Central memory CD4-positive, alpha-beta T cell (primary cell): ENCODE measurements at places on chromosomes 7 and 10.

DNA sequence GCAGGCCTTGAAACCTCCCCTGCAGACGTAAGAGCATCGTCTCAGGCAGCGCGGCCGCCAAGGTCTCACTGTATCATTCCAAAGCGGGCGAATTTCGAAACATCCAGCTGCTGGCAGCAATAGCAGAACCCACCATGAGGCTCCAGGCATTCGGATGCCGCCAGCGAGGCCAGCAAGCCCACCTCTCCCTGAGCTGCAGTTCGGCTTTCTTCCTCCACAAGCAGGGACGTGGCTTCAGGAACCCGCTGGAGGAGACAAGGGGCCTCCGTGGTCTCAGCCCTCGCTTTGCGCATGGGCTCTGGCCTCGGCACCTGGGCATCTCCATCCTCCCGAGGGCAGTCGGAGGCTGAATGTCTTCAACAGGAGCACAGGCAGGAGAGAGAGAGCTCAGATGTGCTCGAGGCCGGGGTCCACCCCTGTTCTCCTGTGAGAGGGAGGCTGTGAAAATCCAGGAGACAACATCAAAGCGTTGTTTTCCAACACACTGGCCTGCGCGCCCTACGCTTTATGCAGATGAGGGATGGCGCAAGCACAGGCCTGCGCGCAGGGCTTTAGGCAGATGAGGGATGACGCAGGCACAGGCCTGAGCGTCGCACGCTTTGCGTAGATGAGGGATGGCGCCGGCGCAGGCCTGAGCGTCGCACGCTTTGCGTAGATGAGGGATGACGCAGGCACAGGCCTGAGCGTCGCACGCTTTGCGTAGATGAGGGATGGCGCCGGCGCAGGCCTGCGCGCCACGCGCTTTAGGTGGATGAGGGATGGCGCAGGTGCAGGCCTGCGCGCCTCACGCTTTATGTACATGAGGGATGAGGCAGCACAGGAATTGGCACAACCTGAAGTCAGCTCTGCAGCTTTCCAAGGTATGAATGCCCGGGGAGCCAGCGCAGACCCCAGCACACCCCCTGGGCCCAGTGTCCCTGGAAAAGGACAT is 103.2 kb downstream of the WDR37 start:
- no peak for DNase-seq

DNA sequence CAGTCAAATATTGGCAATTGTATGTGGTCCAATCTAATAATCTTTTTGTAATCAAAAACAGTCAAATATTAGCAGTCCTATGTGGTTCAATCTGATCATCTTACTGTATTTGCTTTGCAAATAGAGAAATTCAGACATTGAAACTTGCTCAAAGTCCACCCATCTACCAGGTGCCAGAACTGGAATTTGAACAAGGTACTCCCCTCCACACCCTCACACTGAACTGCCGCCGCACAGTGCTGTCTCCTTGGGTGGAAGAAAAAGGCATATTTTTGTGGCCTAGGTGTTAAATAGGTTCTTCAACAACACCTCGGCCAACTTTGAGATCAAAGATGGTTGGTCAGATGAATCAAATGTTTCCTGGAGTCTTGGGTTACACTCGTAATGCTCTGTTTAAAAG is 544.2 kb upstream of the GALNT17 start:
- DNase-seq = no peak

GRCh38 chr10:6916601-6917000 is 336.5 kb upstream of the PRKCQ start:
- DNase-seq = no peak

GRCh38 chr10:24790599-24790998 is 66.9 kb upstream of the ARHGAP21 start:
- DNase-seq = no peak

DNA sequence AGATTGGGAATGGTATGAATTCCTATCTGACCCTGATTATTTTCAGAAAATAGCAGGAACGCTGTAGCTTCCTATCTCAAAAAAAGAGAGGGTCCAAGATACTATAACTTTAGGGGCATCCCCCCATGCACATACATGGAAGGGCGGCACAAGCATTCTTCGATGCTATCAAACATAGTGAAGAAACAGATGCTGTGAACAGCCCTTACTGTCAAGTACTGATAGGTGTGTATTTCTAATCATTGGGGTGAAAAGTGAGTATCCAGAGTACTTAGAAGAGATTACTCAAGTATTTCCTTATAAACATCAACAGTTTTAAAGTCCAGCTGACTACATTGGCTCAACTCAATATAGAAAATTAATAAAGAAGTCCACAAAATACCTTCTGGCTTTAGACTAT is 17.0 kb upstream of the NUP42 start:
- DNase-seq = no peak

GRCh38 chr10:58400609-58401008 is 15.4 kb downstream of the TFAM start:
- DNase-seq = no peak

- DNase-seq = no peak
These were observed 116.6 kb upstream of the CDK1 start for GRCh38 chr10:60661637-60662036.

- no peak for DNase-seq
These were observed 58.9 kb upstream of the ADO start for GRCh38 chr10:62745581-62745980.

- no peak for DNase-seq
These were observed 63.5 kb downstream of the UBE2H start for GRCh38 chr7:129889133-129889844.

- no peak for DNase-seq
These were observed 21.5 kb downstream of the CTAGE6 start for GRCh38 chr7:143735962-143736361.

- DNase-seq = no peak
These were observed 98.1 kb upstream of the NAMPT start for GRCh38 chr7:106382929-106383328.

DNA sequence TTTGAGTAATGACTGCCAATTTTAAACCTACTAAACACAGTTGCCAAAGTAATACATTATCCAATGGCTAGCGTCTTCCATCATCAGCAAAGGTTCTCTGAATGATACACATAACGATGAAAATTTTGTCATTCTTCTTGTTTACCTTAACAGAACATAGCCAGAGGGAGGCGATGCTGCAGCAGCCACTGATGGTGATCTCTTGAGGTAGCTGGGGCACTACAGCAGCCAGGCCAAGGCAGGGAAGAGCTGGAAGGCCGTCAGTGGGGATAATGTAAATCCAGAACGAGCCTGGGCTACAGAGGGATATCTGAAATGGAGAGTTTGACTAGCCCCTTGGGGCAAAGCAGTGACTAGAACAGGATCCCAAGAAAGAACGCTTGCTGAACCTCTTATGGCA is 38.8 kb downstream of the PRPS1L1 start:
- DNase-seq = no peak

- DNase-seq = no peak
These were observed 52.6 kb upstream of the ST8SIA6 start for GRCh38 chr10:17506856-17507471.

DNA sequence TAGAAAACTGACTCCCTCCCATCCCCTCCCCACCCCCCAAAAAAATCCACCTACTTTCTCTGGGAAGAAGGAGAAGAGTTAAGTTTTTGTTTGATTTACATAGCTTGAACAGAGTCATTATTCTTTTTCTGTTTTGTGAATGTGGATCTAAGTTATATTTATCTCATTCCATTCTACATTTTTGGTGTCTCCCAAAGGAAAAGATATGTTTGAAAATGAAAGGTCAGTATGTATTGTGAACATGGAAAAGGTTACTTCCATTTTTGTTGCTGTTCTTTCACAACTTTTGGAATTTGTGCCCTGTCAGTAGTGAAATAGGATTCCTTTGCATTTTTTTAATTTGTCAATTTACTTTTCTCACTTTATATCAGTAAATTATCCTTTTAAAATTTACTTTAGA is 547.9 kb downstream of the SUGCT start:
- DNase-seq = no peak

- DNase-seq = peak; percentile 83
These were observed 1.2 kb upstream of the PFKFB3 start for GRCh38 chr10:6201516-6201975.

DNA sequence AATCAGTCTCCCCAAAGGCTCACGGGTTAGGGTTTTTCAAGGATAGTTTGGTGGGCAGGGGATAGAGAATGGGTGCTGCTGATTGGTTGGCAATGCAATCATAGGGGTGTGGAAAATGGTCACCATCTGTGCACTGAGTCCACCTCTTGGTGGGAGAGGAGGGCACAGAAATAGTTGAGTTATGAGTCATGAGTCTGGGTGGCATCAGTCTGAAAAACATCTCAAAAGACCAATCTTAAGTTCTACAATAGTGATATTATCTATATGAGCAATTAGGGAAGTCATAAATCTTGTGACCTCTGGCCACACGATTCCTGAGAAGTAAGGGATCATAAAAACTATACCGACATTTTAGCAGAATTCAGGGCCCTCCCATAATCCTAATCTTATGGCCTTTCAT is 62.7 kb downstream of the LGI1 start:
- no peak for DNase-seq

DNA sequence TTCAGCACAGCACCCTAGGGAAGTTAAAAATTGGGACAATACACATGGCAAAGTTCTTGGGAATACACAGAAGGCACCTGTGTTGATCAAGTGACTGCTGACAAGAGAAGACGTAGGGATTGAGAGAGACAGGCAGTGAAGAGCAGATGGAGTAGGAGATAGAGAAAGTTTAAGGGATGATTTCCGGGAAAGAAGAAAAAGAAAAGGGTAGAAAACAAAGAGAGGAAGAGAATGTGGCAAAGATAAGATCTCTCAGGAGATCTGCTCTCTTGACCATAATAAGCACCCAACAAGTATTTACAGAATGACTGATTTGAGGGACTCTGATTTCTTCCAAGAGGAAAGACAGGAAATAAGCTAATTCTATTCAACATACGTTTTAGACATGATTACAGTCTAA is 15.1 kb upstream of the RALA start:
- DNase-seq = no peak

DNA sequence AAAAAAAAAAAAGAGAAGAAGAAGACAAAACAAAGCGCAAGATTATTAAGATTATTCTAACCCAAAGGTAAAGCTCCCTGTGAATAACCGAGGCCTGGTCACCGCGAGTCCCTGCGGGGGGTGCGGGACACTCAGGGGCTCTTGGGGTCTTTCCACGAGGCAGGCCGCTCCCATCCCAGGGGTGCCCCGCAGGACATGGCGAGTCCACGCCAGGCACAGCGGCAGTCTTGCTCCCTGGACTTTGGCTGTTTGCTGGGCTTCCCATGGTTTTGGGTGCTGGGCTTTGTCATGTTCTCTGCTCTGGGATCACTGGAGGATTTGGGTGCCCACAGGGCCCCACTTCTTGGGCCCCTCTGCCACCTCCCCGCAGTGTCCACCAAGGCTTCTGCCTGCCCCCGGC is 137.4 kb upstream of the TCERG1L start:
- no peak for DNase-seq

GRCh38 chr7:44193011-44193802 is 4.0 kb upstream of the GCK start:
- DNase-seq = no peak

DNA sequence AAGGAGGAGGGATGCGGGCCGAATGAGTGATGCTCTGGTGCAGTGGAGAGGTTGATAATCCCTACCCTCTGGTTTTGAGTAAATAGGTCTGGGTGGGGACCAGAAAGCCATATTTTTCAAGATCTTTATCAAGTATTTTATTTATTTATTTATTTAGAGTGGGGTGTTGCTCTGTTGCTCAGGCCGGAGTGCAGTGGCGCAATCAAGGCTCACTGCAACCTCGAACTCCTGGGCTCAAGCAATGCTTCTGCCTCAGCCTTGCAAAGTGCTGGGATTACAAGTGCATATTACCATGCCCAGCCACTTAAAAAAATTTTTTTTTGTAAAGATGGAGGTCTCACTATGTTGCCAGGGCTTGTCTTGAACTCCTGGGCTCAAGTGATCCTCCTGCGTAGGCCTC is 21.6 kb downstream of the SVIL start:
- DNase-seq = no peak

GRCh38 chr7:107659666-107660065 is 962 bp upstream of the SLC26A4 start:
- DNase-seq = peak; percentile 3

- DNase-seq = no peak
These were observed 395.1 kb upstream of the ANKRD30A start for GRCh38 chr10:36730316-36730715.

DNA sequence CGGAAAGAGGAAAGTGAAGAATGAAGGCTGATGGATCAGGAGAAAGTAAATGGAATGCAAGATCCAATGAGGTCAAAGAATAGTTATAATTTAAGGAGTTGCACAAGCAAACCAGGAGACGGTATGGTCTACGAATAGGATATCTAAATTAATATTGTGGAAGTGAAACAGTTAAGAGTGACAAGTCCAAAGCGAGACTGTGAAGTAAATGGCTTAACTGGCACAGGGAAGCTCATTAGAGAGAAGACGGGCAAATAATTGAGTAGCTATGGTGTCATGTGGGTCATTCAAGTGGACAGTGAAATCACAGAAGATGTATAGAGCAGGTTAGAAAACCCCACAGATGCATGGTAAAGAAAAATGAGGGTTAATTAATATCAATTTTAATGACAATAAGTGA is 3.2 kb downstream of the CYP51A1 start:
- no peak for DNase-seq

GRCh38 chr10:71756311-71757191 is 16.8 kb downstream of the VSIR start:
- DNase-seq = peak; percentile 73

GRCh38 chr10:46227571-46227935 is 59.2 kb upstream of the ANTXRL start:
- no peak for DNase-seq

- DNase-seq = no peak
These were observed 98.5 kb downstream of the ST7 start for GRCh38 chr7:117051808-117052207.

DNA sequence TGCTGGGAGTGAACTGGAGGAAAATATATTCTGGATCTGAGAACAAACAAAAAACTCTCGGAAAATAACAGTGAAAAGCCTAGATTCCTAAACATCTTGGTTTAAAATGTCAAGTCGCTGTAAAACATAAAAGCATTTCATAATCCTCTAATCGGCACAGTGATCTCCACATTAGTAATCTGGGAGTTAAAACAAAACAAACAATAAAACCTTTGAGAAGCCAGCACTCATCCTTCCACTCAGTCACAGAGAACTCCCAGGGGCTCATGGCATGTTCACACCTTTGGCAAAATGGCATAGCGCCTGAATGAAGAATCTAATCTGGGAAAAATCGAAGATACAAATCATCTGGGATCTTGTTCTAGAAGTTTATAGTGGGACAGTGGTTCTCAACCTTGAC is 24.1 kb upstream of the HPS1 start:
- DNase-seq = no peak

- no peak for DNase-seq
These were observed 114.1 kb upstream of the CELF2 start for GRCh38 chr10:10903620-10904019.

GRCh38 chr10:101310529-101311184 is 43.3 kb upstream of the BTRC start:
- no peak for DNase-seq

- DNase-seq = no peak
These were observed 41.3 kb upstream of the HPSE2 start for GRCh38 chr10:99276848-99277486.

- no peak for DNase-seq
These were observed 287.1 kb upstream of the C7orf33 start for GRCh38 chr7:148303295-148304082.

- no peak for DNase-seq
These were observed 271.9 kb upstream of the MKI67 start for GRCh38 chr10:128398118-128398517.

GRCh38 chr7:90192876-90193750 is 18.4 kb upstream of the STEAP2 start:
- DNase-seq = no peak
